ENCODE measurements at places on chromosomes 4 and X. TPM values are rescaled to one million over a fixed set of nuclear protein-coding genes. Genes with fewer than 3 reads are reported as not detected.

GRCh38 chrX:42269186-42269585 is 345.8 kb upstream of the CASK start:
- H3K4me3 ChIP-seq = no peak overlapping the region
- no peak overlapping the region for H3K27ac ChIP-seq
- no peaks in the 10 kb centered on the region for H3K36me3 ChIP-seq

- H3K27me3 ChIP-seq = no peaks in the 10 kb centered on the region
- no peaks in the 10 kb centered on the region for H3K4me1 ChIP-seq
- H3K36me3 ChIP-seq = no peaks in the 10 kb centered on the region
- no peak for DNase-seq
- H3K27ac ChIP-seq = no peak overlapping the region
These were observed 8.0 kb downstream of the SUPT20HL2 start for GRCh38 chrX:24305905-24306304.

- no peaks in the 10 kb centered on the region for H3K4me1 ChIP-seq
- H3K4me3 ChIP-seq = no peak overlapping the region
- no peak for DNase-seq
- H3K27ac ChIP-seq = no peak overlapping the region
These were observed 135.1 kb downstream of the SCLT1 start for GRCh38 chr4:128958194-128958593.

DNA sequence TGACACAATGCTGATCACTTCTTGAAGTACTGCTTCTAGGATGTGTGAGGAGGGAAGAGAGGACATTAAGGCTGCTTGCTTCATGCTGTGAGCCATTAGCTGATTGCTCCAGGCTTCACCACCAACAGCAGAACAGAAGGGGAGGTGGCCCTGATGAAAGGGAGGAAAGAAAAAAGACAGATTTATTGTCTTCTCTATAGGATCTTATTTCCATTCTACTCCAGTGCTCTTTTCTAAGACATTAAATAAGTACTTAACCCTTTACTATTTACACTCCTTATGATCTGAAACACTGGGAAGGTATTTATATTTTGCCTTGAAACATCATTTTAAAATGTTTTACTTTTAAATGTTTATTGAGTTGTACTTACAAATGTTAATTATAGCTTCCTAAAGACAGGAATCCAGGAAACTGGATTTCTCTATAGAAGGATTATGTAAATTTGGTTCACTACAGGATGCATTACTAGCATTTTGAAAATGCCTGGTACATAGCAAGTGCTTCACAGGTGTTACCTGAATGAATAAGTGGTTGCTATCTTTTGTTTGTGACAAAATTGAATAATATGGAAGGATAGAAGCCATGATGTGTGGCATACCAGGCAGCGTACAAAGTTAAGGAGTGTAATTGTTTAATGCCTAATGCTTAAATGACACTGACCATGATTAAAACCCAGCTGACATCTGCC is 680.9 kb upstream of the ATOH1 start:
- no peak for DNase-seq
- H3K4me3 ChIP-seq = no peak overlapping the region
- no peak overlapping the region for H3K27ac ChIP-seq
- H3K36me3 ChIP-seq = no peaks in the 10 kb centered on the region

GRCh38 chr4:119299741-119300100 is 22.2 kb downstream of the FABP2 start:
- H3K36me3 ChIP-seq = 0 out of 2 replicates have a peak, but pooled peaks cover 6% of the 10 kb centered on the region
- peak overlapping the region; percentile 81 for H3K4me3 ChIP-seq
- H3K27ac ChIP-seq = peak overlapping the region; percentile 89
- H3K27me3 ChIP-seq = no peaks in the 10 kb centered on the region

GRCh38 chr4:26162101-26162500 is 158.7 kb upstream of the RBPJ start:
- no peaks in the 10 kb centered on the region for H3K27me3 ChIP-seq
- no peaks in the 10 kb centered on the region for H3K36me3 ChIP-seq
- H3K4me3 ChIP-seq = no peak overlapping the region
- no peak for DNase-seq

- no peaks in the 10 kb centered on the region for H3K36me3 ChIP-seq
- H3K4me3 ChIP-seq = no peak overlapping the region
- no peak overlapping the region for H3K27ac ChIP-seq
- peaks cover 13% of the 10 kb centered on the region for H3K4me1 ChIP-seq
These were observed 59.6 kb upstream of the TAB3 start for GRCh38 chrX:30948626-30949025.

GRCh38 chrX:8726031-8726652 is 5.8 kb downstream of the ANOS1 start:
- H3K27ac ChIP-seq = no peak overlapping the region
- no peaks in the 10 kb centered on the region for H3K27me3 ChIP-seq
- no peak overlapping the region for H3K4me3 ChIP-seq
- peak; percentile 10 for DNase-seq

DNA sequence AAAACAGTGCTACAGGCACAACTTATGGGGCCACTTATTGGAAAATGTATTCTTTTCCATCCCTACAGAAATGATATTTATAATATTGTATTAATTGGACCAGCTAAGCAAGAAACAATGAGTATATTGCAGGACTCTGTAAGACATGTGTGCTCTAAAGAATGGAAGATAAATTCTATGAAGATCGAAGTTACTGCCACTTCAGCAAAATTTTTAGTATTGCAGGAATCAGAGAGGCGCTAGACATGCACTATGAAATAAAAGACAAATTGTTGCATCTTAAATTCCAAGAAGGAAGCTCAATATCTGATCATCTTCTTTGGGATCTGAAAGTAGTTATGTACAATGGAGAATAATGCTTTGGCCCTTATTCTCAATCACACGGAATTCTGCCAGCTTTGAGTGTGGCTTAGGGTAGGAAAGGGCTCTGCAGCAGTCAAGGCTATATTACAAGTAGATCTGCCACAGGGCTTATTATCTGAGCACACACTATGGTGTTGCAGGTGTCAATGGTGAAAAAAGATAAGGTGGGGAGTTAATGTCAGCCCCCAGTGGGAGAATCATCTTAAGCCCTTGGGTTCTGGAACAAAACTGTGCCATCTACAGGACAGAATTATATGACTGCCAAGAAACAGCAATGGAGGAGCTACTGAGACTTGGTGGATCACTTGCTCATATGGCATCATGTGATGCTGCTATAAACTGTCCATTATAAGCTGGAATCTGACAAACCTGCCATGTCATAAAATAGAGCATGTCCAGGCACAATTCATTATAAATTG is 334.0 kb upstream of the NDST3 start:
- no peaks in the 10 kb centered on the region for H3K27me3 ChIP-seq
- H3K27ac ChIP-seq = no peak overlapping the region
- no peaks in the 10 kb centered on the region for H3K36me3 ChIP-seq

CT47B1 gene
- total RNA-seq = not detected

HSFX3 gene
- total RNA-seq = not detected

TMEM187 gene
- 30.8 TPM for total RNA-seq

TCEAL7 gene
- not detected for total RNA-seq

PPM1K gene
- total RNA-seq = 5.7 TPM
